AG20443 (cell line): ENCODE measurements at places on chromosomes 13 and 19.

DNA sequence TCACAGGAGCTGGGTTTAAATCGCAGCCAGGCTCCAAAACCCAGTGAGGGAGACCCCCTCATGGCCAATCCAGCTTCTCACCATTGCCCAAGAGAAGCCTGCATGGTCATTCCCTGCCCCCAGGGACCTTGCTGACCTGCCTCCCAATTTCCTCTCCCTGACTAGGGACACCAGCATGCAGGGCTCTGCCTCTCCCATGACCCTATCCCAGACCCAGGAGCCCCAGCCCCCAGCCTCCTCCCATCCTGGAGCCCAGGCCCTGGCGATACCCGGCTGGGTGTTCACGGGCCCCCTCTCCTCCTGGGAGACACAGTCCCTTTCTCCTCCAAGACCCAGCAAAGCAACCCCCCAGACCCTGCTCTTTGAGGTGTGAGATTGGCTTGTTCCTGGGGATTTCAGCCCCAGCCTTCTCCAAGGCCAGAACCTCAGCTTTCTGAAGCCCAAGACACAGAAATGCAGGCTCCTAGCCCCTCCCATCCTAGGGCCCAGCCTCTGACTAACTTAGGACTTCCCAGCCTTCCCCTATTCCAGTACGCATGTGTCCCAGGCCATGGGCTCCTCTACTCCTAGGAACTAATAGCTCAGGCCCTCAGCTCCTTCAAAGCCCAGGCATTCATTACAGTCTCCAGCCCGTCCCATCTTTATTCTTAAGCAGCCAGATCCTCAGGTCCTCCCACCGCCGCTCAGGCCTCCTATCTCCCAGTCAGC is 1.1 kb downstream of the GYS1 start:
- peak; percentile 93 for DNase-seq

DNA sequence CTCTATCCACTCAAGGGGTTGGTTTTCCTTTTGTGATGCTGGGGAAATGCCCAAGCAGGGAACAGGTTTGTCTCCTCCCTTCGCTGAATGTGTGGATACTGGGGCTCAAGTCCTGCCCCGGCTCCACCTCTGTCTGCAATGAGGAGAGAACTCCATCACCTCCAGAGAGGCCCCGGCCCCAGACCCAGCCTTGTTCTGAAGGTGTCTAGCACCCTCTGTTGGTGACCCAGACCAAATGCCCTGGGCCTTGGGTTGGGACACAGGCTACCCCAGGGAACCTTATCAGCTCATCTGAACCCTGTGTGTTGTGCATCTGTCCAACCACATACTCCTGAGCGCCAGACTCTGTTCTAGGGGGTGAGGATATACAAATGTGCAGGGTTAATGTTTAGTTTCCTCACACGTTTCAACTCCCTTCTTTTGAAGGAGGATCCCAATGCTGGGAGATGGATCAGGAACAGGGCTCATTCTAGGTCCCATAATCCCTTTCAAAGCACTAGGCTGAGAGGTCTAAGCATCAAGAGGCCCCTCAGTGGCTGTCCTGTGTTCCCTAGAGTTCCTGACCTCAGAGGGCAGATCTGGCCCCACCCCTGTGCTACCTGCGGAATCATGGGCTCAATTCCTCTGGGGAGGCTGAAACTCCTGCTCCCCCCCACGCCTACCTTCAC is 112.5 kb upstream of the SLC7A1 start:
- DNase-seq = peak; percentile 84

- no peak for DNase-seq
Observed at GRCh38 chr19:31089681-31090080, 259.6 kb downstream of the TSHZ3 start.

DNA sequence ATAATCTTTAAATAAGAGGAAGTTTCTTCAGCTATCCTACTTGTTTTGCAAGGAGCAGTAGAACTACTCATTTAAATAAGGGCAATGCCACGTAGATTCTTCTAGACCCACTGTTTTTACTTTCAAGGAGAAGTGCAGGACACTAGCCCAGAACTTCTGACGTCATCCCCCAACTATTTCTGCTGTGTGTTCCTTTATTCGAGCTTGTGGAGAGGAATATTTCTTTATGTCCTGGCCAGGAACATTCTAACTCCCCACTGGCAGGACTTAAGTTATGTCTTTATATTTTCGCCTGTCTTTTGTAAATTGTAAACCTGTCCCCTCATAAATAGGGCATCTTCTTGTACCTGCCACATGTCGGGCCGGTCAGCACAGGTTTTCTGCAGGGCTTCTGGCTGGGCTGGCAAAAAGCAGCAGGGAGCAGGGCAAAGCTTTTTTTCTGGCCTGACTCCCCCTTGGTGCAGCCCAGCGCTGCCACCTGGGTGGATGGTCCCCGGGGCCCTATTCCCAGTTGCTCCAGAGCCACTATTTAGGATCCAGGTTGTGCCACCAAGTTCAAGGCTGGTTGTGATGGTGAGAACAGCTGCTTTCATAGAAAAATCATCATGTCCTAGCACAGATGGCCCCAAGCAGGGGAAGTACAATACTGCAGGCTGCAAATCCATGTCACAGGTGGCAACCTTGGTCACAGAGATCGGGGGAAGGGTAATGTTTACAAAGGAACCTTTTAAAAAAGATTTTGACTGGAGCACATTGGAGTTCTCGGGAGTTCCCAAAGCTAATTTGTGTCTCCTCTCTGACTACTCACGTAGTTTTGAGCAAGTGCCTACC is 1.8 kb downstream of the MBNL2 start:
- peak; percentile 71 for DNase-seq

DNA sequence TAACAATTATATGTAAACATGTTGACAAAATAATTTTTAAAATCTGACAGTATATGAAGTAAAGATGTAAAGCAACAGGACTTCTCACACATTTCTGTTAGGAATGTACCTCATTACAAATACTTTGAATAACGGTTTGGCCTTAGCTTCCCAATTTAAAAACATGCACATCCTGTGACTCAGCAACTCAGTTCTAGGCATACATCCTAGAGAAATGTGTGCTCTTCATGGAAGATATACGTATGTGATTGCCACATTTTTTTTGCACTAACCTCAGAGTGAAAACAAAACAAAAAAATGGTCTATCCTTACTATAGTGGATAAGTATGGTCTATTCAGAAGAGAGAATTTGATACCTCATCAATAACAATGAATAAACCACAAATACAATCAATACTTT is 314.6 kb downstream of the LIG4 start:
- DNase-seq = no peak

- DNase-seq = no peak
Observed at GRCh38 chr19:5214902-5215301, 125.7 kb downstream of the PTPRS start.

DNA sequence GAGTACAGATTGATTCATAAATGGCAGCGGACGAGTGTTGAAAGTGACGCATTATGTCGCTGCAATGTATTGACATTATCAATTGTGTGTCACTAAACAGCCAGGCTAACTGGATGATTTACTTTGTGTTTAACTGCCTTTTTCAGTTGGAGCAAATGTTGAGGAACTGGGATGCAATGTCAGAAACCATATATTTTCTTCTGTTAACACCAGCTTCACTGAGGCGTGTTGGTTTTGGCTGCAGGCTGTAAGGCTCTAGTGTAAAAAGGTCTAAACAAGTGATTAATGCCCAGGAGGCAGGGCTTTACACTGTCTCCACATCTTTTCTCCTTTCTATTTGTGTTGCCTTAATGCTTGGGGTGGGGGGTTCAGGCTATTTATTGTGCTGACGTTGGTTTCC is 80.1 kb downstream of the GGACT start:
- no peak for DNase-seq
